ENCODE measurements at places on chromosomes 11 and 22.

- DNase-seq: no peak
These were observed 2.5 kb upstream of the ASCL2 start for GRCh38 chr11:2272946-2273280.

DNA sequence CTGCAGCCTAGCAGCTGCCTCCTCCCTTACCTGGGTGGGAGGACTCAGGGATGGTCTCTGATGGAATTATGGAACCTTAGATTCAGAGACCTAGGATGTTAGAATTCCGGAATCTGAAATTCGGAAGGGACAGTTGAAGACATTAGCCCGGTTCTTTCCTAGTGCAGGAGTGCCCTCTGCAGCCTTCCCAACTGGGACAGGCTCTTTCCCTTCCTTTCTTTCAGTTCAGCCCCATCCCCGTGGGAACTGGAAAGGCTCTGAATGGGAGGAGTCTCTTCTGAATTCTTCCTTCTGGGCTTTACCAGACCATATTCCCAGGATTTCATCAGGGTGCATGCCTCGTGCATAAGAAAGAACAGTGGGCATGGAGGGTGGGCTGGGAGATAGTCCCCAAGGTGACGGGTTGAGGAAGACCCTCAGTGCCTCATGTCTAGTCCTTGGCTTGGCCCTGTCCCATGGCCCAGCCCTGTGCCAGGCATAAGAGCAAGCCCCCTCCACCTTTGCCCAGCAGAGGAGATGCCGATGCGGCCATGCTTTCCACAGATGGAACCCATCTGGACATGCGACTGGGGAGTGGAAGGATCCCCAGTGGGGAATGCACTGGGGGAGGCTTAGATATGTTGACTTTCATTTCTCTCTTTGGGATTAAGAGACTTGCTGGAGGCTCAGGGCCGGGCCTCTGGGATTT, 14.4 kb downstream of the DNAJB13 start:
- DNase-seq: no peak

DNA sequence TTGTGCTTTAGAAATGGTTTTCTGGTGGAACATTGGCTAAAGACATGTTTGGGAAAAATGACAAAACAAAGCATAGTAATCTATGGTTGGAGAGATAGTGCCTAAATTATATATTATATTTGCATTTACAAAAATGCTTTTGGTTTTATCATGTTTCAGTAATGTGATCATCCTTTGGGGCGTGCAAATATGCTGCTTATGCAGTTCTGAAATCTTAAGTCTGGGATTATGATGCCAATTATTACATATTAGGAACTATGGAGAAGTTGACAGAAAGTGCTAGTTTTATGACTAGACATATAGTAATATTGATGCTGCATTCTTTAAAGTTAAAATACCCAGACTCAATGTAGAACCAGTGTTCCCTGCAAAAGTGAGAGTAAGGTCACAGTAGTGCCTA, 655.0 kb downstream of the METTL15 start:
- DNase-seq: no peak

DNA sequence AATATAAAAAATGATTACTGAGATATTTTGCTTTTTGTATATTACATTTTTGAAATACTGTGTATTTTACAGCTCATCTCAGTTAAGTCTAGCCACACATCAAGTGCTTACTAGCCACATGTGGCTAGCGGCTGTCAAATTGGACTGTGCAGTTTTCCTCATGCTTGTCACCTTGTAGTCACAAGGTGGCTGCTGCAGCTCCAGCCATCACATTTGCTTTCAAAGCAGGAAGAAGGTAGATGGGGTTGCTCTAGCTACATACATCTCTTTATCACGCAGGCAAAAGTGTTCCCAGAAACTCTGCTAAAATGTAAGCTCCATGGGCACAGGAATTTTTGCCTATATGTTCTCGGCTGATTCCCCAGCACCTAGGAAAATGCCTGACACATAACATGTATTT, 61.5 kb downstream of the MICAL2 start:
- no peak for DNase-seq

GRCh38 chr22:40009951-40010671, 15.4 kb downstream of the FAM83F start:
- DNase-seq: peak; percentile 29

DNA sequence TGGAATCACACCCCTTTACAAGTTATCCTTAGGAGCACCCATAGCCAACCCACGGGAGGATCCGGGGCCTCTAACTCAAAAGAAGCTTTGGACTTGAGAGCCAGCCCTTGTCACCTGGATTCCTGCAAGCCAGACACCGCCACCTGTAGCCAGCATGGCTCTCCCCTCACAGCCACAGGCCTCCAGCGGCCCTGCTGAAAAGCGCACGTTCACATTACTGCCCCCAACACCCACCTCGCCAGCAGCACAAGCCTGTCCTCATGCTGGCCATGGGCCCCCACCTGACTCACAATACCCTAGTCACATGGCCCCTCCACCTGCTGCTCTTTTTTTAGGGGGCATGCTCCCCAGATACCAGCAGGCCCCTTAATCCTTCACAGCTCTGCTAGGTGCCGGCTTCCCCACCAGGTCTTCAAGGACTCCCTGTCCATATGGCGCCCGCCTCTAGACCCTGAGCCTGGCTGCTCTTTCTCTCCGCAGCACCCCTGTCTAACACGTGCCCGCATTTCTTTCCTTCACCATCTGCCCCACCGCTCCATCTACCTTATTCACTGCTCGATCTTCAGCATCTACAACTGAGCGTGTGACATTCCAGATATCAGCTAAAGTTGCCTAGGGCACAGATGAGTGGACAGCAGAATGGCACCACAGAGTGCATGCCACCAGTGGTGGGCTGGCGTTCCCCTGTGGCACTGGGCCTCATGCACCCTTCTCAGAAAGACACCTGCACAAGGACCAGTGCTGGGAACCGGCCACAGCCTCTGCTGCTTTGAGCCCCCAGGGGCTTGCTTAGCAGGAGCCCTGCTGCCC, 6.6 kb downstream of the CARS1 start:
- DNase-seq: no peak

GRCh38 chr22:50626850-50627641, 906 bp downstream of the ARSA start:
- no peak for DNase-seq

DNA sequence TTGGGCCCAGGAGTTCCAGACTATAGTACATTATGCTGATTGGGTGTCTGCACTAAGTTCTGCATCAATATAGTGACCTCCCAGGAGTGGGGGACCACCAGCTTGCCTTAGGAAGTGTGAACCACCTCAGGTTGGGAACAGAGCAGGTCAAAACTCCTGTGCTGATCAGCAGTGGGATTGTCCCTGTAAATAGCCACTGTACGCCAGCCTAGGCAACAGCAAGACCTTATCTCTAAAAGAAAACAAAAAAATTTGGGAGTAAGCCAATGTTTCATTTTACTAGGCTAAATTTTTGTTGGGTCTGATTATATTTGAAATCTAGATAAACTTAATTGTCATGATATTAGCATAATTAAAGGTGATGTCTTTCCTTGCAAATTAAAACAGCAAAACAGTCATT, 3.4 kb downstream of the DEPDC5 start:
- DNase-seq: no peak

DNA sequence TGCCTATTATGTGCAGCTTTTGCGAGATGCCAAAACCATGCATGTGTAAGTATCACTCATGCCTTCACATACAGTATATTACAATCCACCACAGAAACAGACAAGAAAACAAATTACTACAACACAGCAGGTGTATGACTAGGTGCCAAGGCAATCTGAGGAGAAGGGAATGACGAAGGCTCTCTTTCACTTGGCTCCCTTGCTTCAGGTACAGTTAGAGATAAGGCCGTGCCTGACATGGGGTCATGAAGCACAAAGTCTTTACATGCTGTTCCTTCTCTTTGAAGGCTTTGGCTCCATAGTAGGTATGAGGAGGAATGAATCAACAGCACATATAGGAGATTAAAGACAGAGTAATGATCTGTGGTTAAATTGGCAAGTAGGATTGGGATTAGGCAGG, 65.2 kb upstream of the FSHB start:
- DNase-seq: no peak

- DNase-seq: no peak
These were observed 17.4 kb downstream of the SMCO4 start for GRCh38 chr11:93525601-93526345.

- DNase-seq: no peak
These were observed 56.7 kb downstream of the APOL3 start for GRCh38 chr22:36103891-36104290.

- no peak for DNase-seq
These were observed 77.9 kb downstream of the SCN3B start for GRCh38 chr11:123576501-123576900.

- no peak for DNase-seq
These were observed 202.4 kb upstream of the PDGFD start for GRCh38 chr11:104366321-104366734.

GRCh38 chr22:22161924-22162851, 82.4 kb upstream of the VPREB1 start:
- no peak for DNase-seq

GRCh38 chr22:44884562-44884961, 125.2 kb downstream of the PHF21B start:
- no peak for DNase-seq

GRCh38 chr11:63841554-63841953, 2.6 kb downstream of the MARK2 start:
- DNase-seq: no peak

- no peak for DNase-seq
These were observed 772 bp downstream of the NAV2 start for GRCh38 chr11:19713196-19714021.

- DNase-seq: no peak
These were observed 84.5 kb downstream of the TRAF6 start for GRCh38 chr11:36425561-36426081.

GRCh38 chr11:78586452-78587046, 11.9 kb upstream of the NARS2 start:
- peak; percentile 41 for DNase-seq

DNA sequence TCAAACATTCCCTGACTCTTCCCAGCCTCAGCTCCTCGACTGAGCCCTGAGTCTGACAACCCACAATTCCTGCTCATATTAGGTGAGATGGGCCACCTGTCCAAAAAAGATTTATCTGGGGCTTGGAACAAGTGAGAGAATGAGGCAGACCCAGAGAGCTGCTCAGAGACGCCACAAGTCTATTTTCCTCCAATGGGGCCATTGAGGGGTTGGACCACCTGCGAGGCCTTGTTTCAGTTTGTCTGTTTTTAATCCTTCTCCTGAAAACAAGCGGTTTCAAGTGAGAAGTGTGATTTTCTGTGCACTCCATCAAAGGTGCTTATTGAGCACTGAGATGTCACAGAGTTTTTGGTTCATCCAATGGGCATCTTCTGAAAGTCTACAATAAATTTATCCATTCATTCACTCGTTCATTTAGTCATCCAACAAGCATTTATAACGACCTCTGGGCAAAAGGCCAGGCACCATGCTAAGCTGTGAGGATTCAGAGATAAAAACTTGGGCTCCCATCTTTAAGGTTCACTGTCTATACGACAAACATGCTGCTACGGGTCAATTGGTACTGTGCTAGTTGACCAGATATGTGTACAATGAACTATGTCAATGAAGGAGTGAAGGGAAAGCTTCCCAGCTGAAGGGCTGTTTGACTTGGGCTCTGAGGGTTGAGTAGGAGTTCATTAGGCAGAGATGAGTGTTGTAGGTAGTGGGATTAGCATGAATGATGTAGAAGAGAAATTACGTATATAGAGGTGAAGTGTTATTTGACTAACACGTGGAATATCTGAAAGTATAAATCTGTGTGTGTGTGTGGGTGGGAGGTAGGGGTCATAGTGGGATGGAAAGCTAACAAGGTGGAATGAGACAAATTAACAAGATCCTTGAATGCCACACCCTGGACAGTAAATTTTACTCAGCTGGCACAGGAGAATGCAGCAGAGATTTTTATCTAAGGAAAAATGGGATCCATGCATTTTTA, 168.9 kb downstream of the MIAT start:
- DNase-seq: no peak

DNA sequence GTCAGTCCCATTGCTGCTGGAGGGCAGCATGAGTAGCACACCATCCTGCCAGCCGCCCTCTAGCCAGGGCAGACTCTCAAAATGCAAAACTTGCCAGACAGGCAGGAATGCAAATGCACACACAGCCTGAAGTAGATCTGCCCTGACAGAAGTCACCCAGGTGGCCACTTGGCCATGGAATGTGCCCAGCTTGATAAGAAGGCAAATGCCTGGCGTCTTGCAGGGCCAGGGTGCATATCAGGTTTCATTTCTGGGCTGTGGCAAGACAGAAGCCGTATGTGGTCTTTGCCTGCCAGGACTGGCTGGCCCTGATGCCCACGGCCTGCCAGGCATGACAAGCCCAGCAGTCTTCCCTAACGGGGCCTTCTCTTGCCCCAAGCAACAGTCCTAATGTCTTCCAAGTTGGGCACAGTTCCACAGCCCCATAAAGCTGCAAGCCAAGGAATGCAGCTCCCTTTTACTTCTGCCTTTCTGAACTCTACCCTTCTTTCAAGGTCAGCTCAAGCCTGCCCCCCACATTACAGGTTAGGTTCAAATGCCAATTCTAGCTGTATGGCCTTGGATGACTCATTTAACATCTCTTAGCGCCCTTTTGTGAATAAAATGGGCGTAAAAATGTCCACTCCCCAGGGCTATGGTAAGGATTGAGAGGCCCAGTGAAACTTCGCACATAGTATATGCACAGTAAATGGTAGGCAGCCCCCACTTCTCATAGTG, 29.7 kb downstream of the POU2AF3 start:
- no peak for DNase-seq

DNA sequence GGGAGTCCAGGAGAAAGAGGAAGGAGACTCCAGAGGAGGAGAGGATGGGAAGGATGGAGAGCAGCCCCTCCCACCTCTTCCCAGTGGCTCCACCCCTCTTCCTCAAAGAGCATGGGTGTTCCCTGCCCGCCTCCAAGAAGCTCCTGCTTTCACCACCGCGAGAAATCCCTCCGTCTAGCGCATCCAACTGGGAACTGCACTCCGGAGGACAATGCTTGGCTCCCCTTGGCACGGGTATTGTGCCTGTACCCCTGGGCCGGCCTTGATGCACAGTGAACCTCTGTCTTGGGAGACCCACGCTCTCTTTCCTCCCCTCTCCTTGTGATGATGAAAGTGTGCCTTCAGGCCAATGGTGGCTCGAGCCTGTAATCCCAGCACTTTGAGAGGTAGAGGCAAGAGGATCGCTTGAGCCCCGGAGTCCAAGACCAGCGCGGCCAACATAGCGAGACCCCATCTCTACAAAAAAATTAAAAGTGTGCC, 14.9 kb upstream of the ADA2 start:
- no peak for DNase-seq

- no peak for DNase-seq
These were observed 2.4 kb upstream of the HEPHL1 start for GRCh38 chr11:94018721-94019120.

- no peak for DNase-seq
These were observed 84.9 kb downstream of the C11orf91 start for GRCh38 chr11:33615751-33616150.

DNA sequence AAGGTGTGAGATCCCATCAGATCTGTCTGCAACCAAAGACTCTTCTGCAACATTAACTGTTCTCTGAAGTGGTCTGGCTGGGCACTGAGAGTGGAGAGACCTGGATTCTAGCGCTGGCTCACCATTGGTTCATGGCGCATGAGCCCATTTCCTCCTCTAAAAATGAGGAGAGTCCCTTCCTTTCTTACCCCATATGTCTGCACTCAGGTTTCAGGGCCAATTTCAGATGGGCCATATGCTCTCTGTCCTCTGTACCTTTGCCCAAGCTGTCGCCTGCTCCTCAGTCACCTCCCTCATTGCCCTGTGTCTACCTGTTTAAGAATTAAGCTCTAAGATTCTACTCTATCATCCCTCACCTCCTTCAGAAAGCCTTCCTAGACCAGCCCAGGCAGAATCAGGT, 484.7 kb downstream of the INSC start:
- DNase-seq: no peak
